Stimulated activated CD4-positive, alpha-beta T cell treated with anti-CD3 and anti-CD28 coated beads, Interleukin-4, amount 100 ng/mL, for 4 hours (primary cell): ENCODE measurements at places on chromosomes 4 and X.

- no peak for DNase-seq
These were observed 1068.5 kb downstream of the PCDH7 start for GRCh38 chr4:31788676-31789075.

DNA sequence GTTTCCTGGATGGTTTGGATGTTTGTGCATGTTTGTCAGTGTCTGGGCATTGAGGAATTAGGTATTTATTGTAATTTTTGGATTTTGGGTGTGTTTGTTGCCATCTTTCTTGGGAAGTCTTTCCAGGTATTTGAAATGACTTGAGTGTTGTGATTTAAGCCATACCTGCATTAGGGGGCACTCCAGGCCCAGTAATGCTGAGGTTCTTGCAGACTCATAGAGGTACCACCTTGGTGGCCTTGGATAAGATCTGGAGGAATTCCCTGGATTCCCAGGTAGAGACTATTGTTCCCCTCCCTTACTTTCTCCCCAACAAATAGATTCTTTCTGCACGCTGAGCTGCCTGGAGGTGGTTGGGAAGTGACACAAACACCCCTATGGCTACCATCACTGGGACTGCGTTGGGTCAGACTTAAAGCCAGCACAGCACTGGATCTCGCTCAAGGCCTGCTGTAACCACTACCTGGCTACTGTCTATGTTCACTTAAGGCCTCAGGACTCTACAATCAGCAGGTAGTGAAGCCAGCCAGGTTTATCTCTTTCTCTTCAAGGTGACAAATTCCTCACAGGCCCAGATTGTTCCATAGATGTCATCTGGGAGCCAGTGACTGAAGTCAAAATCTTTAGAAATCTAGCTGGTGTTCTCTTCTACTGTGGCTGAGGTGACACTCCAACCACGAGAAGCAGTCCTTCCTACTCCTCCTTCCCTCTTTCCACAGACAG lies 643.6 kb downstream of the PDHA2 start:
- DNase-seq: no peak

GRCh38 chr4:109560687-109561461 lies 828 bp downstream of the MCUB start:
- peak; percentile 41 for DNase-seq

- no peak for DNase-seq
These were observed 116.6 kb downstream of the ARHGAP24 start for GRCh38 chr4:85591406-85592098.

DNA sequence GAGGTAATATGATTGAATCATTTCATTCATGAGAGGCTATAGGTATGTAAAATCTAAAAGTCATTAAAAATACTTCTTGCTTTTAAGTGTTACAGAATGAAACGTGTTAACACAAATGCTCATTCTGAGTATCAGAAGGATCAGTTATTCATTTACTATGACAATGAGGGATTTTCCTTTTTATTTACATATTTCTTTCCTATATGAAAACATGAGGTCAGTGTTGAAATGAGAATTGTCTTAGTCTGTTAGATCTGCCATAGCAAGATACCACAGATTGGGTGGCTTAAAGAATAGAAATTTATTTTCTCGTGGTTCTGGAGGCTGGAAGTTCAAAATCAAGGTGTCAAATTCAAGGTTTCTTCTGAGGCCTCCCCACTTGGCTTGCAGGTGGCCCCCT lies 181.2 kb downstream of the ARHGAP10 start:
- no peak for DNase-seq

DNA sequence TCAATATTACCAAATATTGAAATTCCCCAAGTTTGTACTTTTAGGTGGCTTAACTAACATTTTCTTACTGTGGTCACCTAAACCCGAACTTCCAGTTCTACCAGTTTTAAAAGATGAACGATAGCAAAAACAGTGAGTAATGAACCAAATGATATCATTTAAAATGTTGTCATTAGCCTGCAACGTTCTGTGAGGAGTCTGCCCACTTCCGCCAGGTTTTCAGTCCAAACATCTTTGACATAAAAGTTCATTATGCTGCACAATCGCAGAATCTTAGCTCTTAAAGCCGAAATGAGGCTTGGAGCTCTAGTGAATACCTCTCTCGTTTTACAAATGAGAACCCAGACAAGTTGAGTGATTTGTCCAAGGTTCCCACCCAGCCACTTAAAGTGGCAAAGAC lies 762 bp downstream of the PIGA start:
- DNase-seq: no peak

DNA sequence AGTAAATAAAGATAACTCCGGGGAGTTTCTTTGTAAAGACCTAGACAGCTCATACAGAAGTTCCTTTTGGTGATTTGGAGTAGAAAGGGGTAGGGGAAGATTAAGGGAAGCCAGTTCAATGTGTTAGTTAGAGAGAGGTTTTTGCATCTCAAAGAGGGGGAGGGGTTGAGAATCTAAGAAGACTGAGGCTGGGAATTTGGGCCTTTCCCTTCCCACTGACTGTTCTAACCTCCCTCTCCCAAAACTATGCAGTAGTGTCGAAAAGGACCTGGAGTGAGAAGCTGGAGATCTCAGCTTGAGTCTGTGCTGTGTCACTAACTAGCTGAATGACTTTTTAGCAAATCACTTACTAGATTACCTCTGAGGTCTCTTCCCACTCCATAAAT lies 55.7 kb upstream of the CCDC160 start:
- DNase-seq: no peak

DNA sequence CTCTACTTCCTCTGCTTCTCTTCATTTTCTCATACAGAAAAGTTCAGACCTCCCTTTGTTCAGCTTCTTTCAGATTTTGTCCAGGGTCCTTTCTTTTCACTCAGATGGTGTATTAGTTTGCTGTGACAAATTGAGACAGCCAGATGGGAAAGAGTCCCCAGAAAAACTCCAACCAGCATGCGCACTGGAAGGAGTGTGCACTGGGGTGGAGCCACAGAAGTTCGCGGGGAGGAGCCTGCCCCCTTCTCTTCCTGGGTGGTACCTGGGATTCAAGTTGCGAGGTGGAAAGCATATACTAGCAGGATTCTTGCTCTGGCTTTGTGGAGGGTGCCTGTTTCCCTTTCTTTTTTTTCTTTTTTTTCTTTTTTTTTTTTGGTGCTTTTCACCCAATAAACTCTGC lies 51.6 kb downstream of the SMIM20 start:
- DNase-seq: no peak

- no peak for DNase-seq
These were observed 285.4 kb upstream of the ARSJ start for GRCh38 chr4:114264877-114265291.

DNA sequence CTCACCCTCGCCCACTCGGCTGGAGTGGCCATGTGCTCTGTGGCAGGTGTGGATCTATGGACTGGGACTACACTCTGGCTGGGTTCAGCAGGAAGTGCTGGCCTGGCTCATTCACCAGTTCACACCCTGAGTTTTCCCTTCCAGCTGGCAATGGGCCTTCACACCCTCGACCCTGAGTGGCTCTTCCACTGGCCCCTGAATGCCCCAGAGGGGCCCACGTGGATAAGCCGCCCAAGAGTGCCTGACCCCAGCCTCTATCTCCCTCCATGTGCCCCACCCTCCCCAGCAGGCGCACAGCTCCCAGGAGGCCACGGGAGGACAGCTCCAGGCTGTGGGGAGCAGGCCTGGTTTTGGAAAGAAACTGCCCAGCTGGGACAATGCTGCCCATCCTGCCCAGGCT lies 234.1 kb downstream of the AFAP1 start:
- DNase-seq: no peak

DNA sequence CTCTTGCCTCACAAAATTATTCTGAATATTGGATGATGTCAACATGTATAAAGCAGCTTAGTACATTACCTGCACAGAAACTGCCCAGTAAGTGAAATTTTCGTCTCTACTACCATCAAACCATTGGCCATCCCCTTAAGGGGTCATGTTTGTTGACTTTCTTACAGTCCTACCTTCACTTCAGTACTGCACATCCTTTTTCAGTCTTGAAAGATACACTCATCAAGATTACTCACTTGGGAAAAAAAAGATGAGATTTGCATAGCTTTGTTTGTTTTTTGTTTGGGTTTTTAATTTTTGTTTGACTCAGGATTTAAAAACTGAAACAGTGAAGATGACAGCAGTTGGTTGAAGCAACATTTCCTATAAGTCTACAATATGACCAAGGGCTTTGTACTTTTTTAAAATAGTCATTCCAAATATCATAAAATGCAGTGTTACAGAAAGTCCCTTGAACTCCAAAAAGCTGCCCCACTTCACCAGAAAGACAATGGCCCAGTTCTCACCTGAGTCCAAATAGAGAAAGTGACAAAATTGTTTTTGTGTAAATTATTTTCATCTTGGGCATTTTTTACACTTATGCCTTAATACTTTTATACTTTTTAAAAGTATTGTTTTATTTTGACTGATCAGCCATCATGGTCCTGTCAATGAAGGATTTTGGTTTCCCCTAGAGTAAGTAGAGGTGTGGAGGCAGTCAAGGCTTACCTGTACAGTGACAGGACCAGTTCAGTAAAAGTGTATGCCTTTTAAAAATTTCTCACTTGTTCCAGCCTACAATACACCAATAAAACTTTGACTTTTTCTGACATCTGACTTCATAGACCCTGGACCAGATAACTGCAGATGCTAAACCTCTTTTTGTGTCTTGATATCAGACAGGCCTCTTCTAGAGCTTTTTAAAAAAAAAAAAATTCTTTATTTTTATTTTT lies 59.7 kb upstream of the EDA2R start:
- DNase-seq: no peak

- no peak for DNase-seq
These were observed 54.0 kb upstream of the MAP3K15 start for GRCh38 chrX:19569121-19569805.

GRCh38 chr4:121375262-121375661 lies 5.6 kb downstream of the QRFPR start:
- DNase-seq: no peak

- no peak for DNase-seq
These were observed 16.3 kb downstream of the RTL5 start for GRCh38 chrX:72115380-72115779.

DNA sequence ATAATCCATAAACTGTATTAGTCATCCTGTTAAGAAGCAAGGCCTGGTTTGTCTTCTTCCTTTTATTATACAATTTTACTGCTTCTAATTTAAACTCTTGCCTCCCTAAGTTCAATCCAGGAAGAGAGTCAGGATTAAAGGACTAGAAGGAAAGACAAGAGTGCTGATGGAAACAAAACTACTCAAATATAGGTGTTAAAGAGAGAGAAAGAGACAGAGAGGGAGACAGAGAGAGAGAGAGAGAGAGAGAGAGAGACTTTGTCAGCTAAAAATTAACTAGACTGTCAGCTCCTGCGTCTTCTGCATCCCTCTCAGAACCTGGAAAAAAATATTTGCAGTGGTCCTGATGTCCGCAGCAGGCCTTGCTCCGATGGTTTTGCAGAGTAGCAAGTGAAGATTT lies 13.5 kb upstream of the FGG start:
- DNase-seq: no peak

- no peak for DNase-seq
These were observed 76.9 kb downstream of the RRAGB start for GRCh38 chrX:55794405-55794804.

GRCh38 chr4:147546349-147546748 lies 65.5 kb downstream of the EDNRA start:
- no peak for DNase-seq

DNA sequence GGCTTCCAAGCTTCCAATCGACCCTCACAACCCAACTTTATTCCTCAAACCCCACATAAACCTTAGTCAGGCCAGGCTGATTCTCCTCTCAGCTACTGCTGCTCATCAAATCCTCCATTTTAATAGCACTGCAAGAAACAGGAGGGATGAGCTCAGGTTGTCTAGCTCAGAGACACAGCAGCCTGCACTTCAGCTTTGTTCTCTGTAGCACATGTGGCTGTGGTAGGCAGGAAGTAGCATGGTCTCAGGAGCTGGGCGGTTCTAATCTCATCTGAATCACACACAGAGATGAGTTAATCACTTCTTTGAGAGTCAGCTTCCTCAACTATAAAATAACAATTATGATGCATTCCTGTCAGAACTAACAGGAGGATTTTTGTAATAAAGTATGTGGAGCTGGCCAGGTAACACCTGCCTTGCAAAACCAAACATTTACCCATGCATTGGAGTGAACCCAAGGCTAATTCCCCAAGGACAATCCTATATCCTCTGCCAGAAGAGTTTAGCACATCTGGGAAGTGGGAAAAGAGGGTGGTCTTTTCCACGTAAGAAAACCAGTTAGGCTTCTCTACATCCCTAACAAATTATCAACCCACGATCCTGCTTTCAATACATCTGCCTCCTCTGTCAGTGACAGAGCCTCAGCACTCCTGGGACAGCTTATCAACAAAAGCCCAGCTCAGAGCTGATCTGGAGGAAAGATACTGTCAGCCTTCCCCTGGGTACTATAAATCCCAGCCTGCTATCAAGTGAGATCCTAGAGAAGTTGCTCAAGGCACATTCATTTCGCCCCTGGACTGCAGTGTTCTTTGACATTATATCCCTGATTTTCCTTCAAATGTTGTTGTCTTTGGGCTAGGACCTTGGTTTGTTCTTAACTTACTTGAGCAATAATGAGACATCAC lies 32.8 kb downstream of the ELOVL6 start:
- DNase-seq: peak; percentile 74

DNA sequence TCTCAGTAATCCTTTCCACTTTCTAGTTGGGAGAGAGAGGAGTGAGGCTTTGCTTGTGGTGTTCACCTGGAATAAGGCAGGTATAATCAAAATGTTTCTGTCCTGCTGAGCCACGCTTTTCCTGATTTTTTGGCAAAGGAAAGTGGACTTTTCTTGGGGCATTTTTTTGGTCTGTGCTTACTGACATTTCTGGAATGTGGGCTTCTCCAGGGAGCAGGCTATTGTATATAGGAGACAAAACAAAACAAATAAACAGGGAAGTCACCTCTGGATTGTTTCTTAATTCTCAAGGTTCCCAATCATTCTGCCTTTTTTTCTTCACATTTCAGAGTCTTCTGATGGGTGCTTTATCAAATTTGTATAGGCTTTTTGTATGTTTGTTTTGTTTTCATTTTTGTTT lies 25.7 kb upstream of the RP2 start:
- DNase-seq: no peak

DNA sequence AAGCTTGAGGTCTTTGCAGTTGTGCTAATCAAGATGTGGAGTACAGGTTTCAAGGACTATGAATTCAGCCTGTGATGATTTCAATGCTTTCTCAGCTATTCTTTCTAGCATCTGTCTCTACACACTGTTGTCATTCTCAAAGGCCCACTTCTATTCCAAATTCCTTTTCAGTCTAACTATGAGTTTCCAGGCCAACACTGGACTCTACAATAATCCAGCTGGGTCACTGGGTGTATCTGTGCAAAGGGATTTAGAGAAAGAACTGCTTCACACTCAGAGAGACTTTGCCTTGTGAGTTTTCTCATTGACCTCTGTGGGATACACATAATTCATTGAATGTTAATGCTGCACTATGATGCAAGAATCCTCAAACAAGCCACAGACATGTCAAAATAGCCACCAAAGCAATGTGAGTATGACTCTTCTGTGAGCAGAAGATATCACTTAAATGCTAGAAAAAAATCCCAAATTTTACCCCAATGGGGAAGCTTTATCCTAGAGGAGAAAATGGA lies 171.8 kb upstream of the CLNK start:
- no peak for DNase-seq

DNA sequence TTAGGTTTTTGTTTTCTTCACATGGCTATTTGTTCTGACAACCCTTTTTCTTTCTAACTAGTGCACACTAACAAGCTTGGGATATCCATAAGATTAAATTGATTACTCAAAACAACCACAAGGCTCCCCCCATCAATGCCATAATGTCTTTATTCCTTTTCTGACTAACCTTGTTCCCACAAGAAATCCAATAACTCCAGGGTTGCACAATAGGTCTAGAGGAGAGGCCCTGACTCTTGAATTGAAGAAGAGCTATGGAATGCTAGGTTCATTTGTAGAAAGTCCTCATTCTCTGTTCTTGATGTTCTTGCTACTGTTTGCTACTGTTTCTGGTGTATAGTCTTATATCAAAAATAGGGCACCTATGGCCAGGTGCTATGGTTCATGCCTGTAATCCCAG lies 71.0 kb downstream of the PRRG1 start:
- no peak for DNase-seq
